ENCODE measurements at places on chromosomes 3 and 15.

DNA sequence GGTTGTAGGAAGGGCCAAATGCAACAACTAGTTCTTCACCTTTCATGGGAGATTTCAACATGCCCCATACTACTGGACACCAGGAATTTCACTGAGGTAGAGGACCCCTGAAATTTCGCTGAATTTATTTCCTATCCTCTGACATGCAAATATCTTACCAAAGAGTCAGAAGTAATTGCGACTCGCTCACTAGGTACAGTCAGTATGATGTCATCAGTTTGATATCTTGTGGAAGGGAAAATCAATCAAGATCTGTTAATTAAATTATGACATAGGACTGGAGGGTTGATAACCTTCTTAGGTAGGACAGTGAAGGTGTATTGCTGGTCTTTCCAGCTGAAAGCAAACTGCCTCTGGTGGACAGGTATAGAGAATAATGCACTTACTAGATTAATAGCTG, 74.9 kb upstream of the TNIK start:
- no peak for DNase-seq

DNA sequence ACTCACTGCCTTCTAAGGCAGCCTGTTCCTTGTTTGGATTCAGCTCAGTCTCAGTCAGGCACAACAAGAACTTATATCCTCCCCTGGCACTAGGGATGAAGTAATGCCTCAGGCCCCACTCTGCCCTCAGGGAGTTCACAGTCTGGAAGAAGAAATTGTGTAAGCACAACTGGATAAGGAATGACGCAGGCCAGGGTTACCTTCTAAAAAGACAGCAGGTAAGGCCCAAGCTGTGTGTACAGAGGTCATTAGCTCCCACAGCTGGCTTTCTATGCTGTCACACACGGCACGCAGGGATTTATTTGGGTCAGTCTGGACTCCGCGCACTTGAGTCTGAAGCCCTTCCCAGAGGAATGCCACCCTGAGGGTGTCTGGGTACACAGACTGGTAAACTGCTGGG, 82.9 kb downstream of the IQSEC1 start:
- no peak for DNase-seq

- DNase-seq, result peak; percentile 86
Measured at GRCh38 chr3:42148982-42149432, 57.9 kb downstream of the TRAK1 start.

- DNase-seq, result no peak
Measured at GRCh38 chr3:133958071-133958805, 62.6 kb upstream of the RAB6B start.
